HEK293T (cell line): ENCODE measurements at places on chromosomes 3 and 15.

GRCh38 chr15:70192041-70192440 lies 94.3 kb upstream of the TLE3 start:
- no peak for DNase-seq

GRCh38 chr15:94231723-94232468 lies 535 bp downstream of the MCTP2 start:
- no peak for DNase-seq

GRCh38 chr15:88974392-88974791 lies 61.2 kb upstream of the MFGE8 start:
- no peak for DNase-seq

DNA sequence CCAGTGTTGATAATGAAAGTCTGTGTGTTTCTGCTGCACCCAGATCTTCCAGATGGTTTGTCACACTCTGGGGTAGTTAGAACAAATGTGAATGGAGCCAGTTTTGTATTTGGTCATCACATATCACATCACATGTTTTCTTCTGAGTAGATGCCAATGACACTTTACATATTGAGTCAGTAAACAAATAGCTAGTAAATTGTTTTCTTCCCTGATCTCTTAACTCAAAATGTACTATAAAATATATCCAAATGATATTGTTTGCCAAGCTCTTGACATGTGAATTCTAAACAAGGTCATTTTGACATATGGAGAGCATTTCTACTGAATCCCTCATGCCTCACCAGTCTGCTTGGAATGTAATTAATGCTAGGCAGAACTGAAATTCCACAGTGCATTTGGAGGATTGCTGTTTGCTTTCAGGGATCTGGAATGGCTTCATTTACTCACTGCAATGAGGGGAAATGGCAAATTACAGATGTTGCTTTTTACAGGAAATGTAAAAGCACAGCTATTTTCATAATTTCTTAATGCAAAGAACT lies 45.0 kb downstream of the PDHB start:
- no peak for DNase-seq

- no peak for DNase-seq
These were observed 17.6 kb upstream of the SRPRB start for GRCh38 chr3:133788024-133788423.

- DNase-seq = peak; percentile 14
These were observed 29.9 kb downstream of the SLC49A4 start for GRCh38 chr3:122824465-122825381.

DNA sequence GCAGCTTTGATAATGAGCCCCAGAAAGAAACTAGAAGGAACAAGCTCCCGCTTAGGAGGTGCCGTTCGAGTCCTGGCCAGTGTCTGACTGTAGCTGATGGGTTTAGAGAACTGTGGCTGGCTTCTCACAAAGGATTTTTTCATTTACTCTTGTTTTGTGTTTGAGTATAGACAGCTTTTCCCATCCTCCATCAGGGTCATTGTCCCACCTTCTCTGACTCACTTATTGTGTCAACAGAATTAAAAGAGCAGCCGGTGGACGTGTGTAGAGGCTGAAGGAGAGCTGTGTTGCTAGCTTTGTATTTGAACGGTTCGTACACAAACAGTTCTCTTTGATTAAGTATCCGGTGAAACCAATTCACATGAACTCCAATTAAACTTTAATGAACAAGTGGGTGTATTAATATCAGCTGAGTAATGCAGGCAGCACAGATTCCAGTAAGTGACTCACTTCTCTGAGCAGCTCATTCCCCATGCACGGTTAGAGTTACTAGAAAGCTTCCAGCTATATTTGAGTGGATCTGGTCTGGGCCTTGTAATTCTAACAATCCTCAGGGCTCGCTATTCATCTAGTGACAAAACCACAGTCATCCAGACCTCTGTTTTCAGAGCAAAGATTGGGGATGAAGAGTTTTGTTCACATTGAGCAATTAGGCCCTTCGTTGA lies 141.0 kb downstream of the LPP start:
- no peak for DNase-seq
